ENCODE measurements at places on chromosomes 13 and 19.
A peak's percentile ranks its signal among the peaks of the same experiment; 100 is the strongest.

GRCh38 chr13:98563071-98563470 lies 13.8 kb downstream of the STK24 start:
- DNase-seq = no peak

GRCh38 chr13:88800505-88800904 lies 1129.3 kb downstream of the SLITRK5 start:
- no peak for DNase-seq

GRCh38 chr19:51754109-51754508 lies 2.4 kb upstream of the FPR1 start:
- DNase-seq = no peak

DNA sequence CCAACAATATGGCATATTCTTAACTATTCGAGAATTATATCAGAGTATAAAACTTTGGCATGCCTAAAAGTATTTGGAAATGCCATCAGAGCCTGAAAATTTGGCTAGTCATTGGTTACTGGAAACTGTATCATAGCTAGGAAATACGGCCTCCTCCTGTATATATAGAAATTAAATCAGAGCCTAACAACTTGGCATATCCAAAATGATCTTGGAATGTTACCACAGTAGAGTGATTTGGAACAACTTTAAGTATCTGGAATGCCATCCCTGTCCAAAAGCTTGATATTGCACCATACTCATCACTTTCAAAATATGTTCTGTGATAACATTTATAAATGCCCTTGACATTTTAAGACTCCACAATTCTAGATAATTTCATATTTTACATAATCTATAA lies 335.8 kb downstream of the SLITRK1 start:
- DNase-seq = peak; percentile 11

DNA sequence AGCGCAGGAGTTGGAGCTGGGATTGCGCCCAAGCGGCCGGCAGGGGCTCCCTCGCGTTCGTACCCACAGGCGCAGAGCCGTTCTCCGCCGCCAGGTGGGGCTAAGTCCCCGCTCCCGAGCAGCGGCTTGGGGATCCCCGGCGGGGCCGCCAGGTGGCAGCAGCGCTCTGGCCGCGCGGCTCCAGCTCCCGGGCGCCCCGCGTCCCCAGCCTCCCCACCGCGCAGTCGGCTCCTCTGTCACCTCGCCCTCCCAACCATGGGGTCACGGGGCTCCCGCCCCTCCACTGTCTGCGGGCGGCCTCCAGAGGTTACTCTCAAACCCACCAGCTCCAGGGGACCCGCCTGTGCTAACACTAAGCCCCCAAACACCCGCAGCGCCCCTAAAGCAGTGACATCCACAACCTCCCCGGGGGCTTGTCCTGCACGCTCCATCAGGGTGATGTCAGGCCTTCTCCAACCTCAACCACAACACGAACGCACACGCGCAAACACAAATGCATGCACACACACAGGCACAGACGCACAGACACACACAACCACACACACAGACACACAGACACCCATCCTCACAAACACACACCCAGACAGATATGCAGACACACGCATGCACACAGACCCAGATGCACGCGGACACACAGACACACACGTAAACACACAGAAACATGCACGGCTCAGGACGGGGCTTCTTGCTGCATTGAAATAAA lies 18.4 kb upstream of the KCTD15 start:
- DNase-seq = peak; percentile 72

- no peak for DNase-seq
Measured at GRCh38 chr13:26910754-26911465, 150.3 kb upstream of the GPR12 start.

GRCh38 chr13:28327373-28328270 lies 167.3 kb downstream of the FLT1 start:
- DNase-seq = peak; percentile 31

- DNase-seq = no peak
Measured at GRCh38 chr19:2567580-2567979, 91.7 kb downstream of the GADD45B start.

- no peak for DNase-seq
Measured at GRCh38 chr13:23608701-23609413, 38.6 kb downstream of the TNFRSF19 start.

GRCh38 chr13:30742901-30743300 lies 7.6 kb downstream of the ALOX5AP start:
- DNase-seq = no peak

- DNase-seq = no peak
Measured at GRCh38 chr13:61187471-61187870, 228.2 kb downstream of the PCDH20 start.

DNA sequence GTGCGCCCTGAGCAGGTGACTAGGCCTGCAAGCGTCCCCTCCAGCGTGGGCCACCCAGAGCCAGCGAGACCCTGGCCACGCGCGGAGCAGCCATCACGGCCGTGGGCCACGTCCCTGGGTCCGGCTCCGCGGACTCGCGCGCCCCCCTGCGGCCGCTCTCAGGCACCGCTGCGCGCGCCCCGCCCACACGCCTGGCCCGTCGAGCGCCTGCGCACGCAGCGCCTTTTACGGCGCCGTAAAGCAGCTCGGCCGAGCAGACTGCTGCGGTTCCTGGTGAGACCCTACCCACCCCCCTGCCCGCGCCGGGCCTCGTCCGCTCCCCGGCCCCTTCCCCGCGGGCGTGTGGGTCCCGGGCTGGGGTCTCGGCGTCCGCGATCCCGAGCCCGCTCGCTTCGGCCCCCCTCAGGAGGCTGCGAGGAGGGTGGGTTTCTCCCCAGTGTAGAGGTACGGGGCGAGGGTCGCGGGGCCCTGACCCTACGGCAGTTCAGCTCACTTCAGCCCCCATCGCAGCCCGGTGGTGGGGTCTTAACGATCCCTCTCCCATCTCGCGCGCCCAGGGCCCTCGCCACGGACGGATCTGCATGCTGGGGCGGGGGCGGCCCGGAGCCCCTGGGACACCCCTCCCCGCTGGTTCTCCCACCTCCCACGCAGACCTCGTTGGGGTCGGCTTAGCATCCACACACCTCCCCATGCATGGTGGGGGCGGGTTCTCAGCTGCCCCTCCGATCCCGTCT lies at the start of gene TRAPPC5:
TRAPPC5 (plus strand) TSS at position 228 of the 734 bp plus-strand sequence. CDS start 1,421 bp downstream, outside the sequence.
- DNase-seq = peak; percentile 83

GRCh38 chr13:110914081-110914330 lies 863 bp downstream of the ANKRD10 start:
- DNase-seq = no peak

DNA sequence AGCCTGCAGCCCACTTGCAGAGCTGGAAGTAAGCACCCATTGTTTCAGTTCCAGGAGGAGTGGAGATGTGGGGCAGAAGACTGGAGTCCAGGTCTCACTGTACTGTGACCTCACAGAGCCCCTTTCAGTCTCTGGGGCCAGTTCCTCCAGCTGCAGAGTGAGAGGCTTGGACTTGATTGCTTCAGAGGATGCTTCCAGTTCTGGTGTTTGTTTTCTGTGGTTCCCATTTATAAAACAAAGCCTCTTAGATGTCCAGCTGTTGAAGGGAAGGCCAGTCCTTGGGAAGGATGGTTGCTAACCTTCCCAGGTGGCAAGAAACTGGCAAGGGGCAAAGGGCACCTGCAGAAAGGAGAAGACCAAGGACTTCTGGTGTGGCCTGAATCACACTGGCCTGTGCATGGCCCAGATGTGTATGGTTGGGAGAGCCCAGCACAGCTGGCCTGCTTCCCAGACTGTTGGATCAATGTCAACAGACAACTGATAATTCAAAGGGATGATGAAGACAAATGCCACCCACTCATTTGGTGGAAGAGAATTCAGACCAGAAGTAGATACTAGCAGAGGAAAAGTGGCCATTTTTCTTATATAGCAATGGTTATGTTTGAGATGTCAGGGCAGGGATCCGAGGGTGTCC lies 218.5 kb downstream of the ZNF536 start:
- no peak for DNase-seq

DNA sequence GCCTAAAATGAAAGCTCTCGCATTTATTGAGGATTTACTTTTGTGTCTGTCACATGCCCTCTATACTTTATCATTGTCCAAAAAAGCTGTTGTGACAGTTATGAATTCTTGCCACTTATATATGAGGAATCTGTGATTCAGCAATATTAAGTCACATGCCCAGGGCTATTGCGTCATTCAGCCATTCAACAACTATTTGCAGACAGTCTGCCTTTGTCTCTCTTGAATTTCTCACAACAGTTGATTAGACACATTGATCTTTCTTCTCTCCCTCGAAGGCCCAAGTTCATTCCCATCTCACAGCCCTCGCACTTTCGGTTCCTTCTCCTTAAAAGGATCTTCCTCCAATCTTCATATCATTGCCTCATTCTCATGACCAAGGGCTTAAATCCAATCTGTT lies 342.6 kb downstream of the MZT1 start:
- DNase-seq = peak; percentile 67

DNA sequence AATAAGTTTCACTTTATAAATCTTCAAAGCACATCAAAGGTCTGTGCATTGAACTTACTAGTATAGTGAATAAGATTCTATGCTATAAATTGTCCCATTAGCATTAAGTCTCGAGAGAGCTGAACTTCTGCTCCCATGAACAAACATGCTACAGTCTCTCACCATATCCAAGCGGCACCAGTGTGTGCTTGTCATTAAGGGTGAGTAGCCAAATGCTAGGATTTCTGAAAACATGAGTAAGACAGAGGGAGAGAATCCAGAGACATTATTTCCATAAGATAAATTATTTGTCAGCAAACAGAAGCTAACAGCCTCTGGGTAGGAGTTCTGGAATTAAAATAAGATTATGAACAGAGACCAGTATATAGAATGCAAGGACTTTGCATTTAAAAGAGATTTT lies 2882.5 kb downstream of the PCDH9 start:
- DNase-seq = peak; percentile 12

DNA sequence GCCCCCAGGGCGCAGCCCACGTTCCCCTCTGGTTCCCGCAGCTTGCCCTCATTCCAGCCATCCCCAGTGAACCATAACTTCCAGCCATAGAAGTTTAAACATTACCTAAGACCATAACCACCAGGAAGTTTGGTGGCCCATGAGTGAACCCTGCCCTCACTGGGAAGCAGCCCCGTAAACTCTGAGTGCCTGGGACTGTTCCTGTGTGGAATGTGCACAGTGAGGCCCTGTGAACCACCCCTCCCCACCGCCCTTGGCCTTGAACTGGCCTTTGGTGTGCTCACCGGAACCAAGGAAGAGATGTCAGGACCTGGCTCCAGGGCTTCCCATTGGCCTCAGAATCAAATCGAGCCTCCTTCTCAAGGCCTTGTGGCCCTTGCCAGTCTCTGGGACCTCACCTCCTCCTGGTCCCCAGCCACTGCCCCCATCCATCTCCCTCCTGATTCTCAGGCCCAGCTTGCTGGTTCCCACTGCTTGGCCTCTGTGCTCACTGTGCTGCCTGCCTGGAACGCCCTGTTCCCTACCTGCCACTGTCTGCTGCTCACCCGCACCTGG lies 46.5 kb downstream of the DNM2 start:
- DNase-seq = no peak

- no peak for DNase-seq
Measured at GRCh38 chr13:31807090-31807541, 67.8 kb downstream of the RXFP2 start.

GRCh38 chr13:93875547-93875946 lies 603.9 kb downstream of the DCT start:
- DNase-seq = peak; percentile 65

- no peak for DNase-seq
Measured at GRCh38 chr19:31226151-31226935, 122.9 kb downstream of the TSHZ3 start.

- DNase-seq = no peak
Measured at GRCh38 chr13:48726711-48727110, 73.0 kb downstream of the CYSLTR2 start.

- peak; percentile 13 for DNase-seq
Measured at GRCh38 chr13:32548837-32549236, 10.2 kb upstream of the N4BP2L2 start.

DNA sequence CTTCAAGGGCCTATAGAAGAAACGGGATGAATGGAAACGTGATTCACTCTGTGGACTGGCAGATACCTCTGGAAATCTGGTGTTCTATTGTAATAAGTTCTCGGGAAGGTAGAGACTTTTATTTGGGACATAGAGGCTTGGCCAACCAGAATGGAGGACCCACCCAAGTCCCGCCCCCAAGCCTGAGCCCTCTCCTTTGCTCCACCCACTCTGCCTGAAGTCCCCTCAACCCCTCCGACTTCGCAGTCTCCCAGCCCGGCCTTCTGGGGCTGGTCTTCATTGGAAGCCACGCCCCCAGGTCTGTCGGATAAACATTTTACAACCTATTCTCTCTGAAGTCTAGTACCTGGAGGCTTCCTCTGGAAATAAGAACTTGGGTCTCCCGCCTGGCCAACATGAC lies 16.9 kb downstream of the FBXL12 start:
- no peak for DNase-seq

- no peak for DNase-seq
Measured at GRCh38 chr13:46647512-46648065, 94.6 kb downstream of the LRCH1 start.

DNA sequence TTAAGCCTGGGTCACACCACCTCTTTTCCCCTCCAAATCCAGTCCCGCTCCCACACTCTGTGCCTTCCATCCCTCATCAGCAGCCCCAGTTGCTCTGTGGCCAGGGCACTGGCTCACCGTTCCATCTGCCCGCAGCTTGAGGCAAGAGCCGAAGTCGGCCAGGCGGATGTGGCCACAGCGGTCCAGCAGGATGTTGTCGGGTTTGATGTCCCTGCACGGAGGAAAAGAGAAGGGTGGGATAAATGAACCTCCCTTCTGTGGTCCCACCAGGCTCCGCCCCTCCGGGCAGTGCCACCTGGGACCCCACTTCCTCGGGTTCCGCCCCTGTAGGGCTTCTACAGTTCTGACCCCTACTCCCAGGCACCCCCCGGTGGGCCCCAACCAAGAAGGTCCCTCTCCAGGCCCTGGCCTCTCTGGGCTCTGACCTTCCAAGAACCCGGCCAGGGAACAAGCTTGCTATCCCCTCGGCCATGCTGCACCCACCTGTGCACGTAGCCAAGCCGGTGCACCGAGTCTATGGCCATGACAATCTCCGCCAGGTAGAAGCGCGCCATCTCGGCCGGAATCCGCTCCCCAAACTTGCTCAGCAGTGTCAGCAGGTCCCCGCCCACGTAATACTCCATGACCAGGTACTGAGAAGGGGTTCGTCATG lies 4.2 kb downstream of the DMPK start:
- no peak for DNase-seq

GRCh38 chr19:37472165-37472564 lies 3.0 kb downstream of the ZNF570 start:
- DNase-seq = no peak

GRCh38 chr19:15701757-15702533 lies 25.9 kb upstream of the OR10H2 start:
- no peak for DNase-seq

- DNase-seq = no peak
Measured at GRCh38 chr13:46126056-46126455, 21.2 kb upstream of the CPB2 start.

DNA sequence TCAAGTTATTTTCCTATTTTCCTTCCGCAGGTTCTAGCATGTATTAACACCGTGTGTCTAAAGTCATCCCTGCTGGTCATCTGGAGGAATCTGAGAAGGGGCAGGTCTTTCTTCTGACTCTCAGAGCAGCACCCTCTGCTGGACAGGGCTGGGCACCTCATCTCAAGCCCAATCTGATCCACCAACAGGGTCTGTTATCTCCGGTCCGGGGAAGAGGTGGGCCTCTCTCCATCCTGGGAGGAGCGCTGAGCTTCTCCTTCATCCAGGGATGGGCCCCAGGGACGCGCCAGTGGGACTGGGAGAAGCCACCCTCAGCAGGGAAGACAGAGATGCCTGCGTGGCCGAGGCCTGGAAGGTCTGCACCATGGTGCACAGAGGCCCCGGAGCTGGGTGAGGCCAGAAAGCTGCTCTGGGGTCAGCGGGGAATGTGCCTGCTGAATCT lies 26.0 kb upstream of the ZNF331 start:
- DNase-seq = peak; percentile 19
